ENCODE measurements at places on chromosomes 2 and 18.
A peak's percentile ranks its signal among the peaks of the same experiment; 100 is the strongest.

DNA sequence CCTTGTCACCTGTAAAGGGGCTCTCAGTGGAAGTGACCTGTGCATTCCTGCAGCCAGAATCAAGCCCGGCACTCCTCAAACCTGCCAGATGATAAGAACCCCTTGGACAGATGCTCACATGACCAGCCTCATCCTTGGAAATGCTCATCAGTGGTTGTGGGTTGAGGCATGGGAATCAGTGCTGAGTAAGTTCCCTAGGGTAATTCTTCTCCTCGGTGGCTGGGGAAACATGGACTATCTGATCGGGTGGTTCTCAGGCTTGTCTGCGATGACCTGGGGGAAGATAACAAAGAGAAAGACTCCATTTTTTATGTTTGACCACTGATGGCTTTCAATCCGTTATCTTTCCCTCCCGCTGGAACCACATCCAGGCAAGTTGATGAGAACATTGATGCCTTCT is 84.0 kb downstream of the SPP2 start:
- no peak for DNase-seq

DNA sequence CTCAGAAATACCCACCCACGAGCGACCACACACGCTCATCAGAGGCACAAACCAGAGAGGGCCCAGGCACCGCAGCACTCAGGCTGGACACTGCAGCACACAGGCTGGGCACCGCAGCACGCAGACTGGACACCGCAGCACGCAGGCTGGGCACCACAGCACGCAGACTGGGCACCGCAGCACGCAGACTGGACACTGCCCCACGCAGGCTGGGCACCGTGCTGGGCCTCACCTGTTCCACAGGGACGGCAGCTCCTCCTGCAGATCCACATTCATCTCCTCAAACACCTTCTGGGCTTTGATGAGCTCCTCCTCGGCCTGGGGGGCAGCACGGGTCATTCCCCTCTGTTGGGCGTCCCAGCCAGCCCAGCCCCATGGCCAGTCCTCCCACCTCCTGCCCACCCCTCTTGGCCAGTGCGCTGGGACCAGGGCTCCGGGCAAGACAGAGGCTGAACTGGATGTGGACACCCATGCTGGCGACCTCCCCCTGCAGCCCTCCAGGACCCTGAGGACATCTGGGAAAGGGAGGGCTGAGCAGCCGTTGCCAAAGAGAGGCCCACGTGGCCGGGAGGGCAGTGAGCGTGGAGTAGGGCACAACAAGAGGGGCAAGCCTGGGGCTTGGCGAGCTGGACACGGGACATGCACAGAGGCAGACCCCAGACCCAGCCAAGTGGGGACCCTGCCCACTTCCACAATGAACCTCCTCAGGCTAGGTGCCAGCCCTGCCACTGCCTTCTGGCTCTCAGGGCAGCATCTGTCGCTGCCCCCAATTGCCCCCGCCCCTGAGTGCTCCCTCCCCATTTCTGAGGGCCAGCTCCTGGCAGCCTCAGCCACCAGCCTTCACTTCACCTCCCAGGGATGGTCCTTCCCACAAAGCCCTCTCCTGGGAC is 43.0 kb downstream of the BIN1 start:
- DNase-seq: no peak

GRCh38 chr2:112662704-112663103 is 17.0 kb downstream of the SLC20A1 start:
- no peak for DNase-seq

DNA sequence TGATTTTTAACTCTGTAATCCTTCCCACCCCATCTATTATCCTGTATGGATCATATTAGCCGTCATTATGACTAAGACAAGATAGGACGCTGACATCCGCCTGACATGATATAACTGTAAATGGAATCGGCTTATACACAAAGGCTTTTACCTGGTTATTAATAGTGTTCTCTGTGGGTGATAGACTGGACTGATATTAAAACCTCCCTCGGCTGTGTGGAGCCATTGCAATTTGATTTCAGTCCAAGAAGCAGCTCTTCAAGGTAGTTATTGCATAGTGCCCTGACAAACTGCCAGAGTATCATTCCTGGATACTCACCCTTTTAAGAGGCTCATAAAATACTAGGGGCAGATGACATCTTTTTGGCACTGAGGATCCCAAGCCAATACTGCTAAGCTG is 226.1 kb upstream of the HNRNPA3 start:
- DNase-seq: no peak

DNA sequence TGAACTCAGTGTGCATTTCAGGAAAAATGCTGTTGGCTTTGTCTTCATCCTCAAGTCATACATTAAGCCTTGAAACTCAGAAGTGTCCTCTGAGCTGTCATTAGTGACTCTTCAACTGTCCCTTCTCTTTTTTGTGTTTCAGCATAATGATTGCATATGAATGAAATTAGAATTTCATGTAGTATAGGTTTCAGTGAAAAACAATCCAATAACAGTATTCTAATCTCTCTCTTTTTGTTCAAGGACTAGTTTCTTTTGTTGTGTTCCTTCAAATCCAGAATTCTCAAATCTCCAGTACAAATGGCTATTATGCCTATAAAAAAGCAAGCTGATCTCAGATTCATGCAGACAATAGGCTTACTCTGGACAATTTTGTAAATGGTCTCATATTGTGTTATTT is 133.5 kb downstream of the QPCT start:
- no peak for DNase-seq

GRCh38 chr2:236176951-236177350 is 8.8 kb upstream of the GBX2 start:
- DNase-seq: no peak

GRCh38 chr2:223475901-223476300 is 126.3 kb downstream of the SCG2 start:
- no peak for DNase-seq

- DNase-seq: no peak
Measured at GRCh38 chr2:98298683-98299164, 47.5 kb upstream of the CNGA3 start.

GRCh38 chr18:31617031-31617717 is 25.5 kb downstream of the TTR start:
- DNase-seq: peak; percentile 8

GRCh38 chr2:228735697-228736096 is 535.4 kb downstream of the PID1 start:
- no peak for DNase-seq

DNA sequence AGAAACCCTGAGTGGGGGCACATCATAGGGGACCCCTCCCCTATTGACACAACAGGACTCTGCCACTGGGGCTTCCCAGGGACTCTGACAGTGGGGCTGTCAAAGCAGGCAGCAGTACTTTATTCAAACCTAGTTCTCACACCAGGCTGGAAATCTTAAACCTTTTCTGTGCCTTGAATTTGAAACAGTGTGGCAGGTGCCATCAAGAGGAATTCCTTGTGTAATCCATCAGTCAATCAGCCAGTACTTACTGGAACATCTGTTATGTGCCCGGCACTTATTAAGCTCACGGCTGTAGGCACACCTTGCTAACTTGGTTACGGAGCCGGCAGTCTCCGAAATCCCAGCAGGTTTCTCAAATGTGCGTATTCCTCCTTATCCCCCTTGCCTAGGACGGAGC is 12.0 kb downstream of the GLI2 start:
- no peak for DNase-seq

DNA sequence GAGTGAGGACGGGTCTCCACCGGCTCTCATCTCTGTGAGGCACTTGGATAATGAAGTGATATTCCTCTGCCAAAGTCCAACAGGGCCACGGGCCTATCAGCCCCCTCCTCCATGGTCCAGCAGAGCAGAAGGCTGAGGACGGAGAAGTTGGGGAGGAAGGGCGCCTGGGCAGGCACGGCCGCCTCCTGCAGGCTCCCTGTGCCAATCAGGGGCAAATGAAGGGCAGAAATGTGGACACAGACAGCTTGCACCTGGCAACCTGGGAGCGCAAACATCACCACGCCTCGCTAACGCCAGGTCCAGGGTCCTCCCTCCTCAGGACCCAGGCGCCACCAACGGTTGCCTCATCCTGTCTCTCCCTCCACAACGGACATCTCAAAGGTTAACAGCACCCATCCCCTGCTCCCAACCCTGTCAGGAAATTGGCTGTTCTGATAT is 24.3 kb downstream of the SMAD7 start:
- peak; percentile 35 for DNase-seq

GRCh38 chr2:106097038-106098000 is 96.8 kb downstream of the UXS1 start:
- DNase-seq: no peak

DNA sequence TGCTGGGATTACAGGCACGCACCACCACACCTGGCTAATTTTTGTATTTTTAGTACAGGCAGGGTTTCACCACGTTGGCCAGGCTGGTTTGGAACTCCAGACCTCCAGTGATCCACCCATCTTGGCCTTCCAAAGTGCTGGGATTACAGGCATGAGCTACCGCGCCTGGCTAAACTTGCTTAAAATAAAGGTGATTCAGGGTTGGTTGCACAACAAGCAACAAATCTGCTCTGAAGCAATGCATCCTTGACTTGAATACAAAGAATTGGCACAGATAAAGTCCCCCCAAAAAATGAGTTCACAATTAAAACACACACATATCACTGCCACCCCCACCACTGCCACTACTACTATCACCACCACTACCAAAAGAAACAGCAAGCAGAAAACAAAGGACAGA is 34.9 kb downstream of the CCDC88A start:
- DNase-seq: no peak

- DNase-seq: no peak
Measured at GRCh38 chr18:68489013-68489792, 225.7 kb downstream of the TMX3 start.

DNA sequence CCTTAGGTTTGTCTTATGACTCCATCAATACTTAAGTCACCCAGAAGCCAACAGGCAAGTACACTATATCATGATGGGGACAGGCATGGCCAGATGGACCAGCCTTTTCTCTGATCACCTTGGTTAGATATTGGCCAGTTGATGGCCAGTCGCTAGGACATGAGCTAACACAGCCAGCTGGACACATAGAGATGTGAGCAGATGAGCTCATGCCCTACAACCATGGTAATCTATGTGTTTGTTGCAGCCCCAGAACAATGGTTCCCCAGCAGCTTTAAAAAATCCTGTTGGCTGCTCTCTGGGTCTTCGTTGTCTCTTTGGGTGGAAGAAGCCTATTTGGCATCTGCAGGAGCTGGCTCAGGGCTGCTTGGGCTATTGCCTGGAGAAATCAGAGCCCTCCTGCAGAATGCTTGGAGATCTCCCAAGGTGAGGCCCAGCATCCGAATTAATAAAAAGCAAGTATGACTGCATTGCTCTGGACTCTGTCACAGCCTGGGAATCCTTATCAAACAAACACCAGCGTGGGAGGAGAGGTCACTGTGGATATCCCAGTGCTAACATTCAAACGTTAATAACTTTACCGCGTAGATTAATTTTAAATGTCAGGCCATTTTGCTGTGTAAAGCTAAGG is 62.3 kb upstream of the KLHL29 start:
- no peak for DNase-seq

- no peak for DNase-seq
Measured at GRCh38 chr2:207225773-207226172, 60.0 kb upstream of the KLF7 start.

GRCh38 chr2:30639836-30640235 is 167.4 kb downstream of the CAPN13 start:
- DNase-seq: no peak

DNA sequence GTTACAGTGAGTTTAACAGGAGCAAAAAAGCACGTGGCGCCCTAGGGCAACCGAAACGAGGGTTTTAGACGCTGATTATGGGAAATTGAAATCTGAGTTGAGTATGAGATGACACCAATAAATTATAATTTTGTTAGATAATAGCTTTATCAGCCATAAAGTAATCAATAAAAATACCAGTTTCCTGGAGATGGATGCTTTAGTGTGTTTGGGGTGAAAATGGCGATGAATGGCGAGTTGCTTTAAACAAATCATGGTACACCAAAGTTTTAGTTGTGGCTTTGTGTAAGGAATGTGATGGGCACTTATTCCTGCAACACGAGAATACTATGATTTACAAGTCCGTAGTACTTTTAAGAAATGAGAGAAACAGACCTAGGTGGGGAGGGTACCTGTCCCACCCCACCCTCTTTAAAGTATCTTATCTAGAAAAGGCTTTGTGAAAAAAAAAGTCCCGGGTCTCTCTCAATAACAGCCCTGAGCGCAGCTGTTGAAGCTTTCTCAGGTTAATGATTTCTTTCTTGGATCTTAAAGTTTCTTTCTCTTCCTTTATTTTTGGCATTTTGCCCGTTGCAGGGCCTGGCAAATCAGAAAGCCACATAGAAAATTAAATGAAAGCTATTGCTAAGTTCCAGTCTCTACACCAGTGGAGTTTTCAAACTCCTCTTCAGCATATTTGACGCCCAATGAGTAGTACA is 1.5 kb upstream of the RRM2 start:
- peak; percentile 50 for DNase-seq

DNA sequence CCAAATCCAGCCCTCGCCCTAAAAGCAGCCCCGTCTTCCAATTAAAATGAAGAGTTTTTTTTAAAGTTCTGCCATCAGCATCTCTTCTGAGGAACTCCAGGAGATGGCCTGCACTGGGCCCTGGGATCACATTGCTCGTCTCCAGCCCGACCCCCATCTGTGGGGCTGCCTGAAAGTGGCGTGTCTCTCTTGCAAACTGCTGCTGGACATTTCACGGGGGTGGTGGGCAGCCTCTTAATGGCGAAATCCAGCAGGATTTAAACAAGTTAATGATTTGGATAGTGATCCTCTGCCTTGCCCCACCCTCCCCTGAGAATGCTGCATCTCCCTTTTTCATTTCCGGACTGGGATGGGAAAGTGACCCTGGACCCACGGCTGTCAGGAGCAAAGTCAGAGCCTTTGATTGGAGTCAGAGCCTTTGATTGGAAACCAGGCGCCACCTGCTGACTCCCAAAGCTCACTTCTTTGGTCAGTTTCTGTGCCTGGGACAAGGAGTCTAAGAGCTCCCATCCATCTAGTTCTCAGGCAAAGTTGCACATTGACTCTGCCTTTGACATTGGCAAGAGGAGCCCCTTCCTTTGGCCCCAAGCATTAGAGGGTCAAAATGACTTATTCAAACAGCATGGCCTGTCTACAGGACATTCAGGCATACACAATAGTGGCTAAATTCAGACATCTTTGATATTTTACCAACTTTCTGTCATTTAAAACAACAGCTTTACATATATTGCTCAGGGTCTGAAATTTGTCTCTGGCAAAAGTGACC is 155.2 kb downstream of the SH3BP4 start:
- DNase-seq: peak; percentile 53

GRCh38 chr2:147683380-147683779 is 161.4 kb upstream of the ACVR2A start:
- no peak for DNase-seq

- no peak for DNase-seq
Measured at GRCh38 chr2:223989206-223989855, 32.1 kb downstream of the MRPL44 start.

DNA sequence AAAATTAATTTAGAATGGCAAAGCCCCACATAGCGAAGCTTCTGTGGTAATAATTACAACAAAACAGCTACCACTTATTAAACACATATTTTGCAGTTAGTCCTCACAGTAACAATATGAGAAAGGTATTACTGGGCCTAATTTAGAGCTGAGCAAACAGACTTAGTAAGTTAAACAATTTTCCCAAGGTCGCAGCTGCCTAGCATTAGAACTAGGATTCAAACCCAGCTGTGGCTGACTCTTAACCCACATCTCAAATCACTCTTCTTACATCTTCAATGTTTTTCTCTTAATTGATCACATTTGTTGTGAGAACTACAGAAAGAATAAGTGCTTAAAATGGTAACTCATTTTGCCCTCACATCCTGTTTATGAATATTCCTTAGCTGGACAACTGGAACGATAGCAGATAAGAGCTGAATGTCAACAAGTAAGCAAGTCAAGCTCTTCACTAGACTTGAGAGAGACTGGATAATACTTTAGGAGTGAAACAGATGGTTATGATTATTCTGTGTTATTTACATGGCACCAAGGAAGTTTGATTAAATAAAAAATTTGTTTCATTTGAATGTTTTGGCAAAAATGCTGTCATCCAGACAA is 59.4 kb upstream of the TMEM17 start:
- DNase-seq: no peak

All from NCI-H526 treated with DMSO at 0.1 percent for 48 hours (cell line).